ENCODE measurements at places on chromosomes 6 and 20. TPM values are rescaled to one million over a fixed set of nuclear protein-coding genes. Genes with fewer than 3 reads are reported as not detected.

DNA sequence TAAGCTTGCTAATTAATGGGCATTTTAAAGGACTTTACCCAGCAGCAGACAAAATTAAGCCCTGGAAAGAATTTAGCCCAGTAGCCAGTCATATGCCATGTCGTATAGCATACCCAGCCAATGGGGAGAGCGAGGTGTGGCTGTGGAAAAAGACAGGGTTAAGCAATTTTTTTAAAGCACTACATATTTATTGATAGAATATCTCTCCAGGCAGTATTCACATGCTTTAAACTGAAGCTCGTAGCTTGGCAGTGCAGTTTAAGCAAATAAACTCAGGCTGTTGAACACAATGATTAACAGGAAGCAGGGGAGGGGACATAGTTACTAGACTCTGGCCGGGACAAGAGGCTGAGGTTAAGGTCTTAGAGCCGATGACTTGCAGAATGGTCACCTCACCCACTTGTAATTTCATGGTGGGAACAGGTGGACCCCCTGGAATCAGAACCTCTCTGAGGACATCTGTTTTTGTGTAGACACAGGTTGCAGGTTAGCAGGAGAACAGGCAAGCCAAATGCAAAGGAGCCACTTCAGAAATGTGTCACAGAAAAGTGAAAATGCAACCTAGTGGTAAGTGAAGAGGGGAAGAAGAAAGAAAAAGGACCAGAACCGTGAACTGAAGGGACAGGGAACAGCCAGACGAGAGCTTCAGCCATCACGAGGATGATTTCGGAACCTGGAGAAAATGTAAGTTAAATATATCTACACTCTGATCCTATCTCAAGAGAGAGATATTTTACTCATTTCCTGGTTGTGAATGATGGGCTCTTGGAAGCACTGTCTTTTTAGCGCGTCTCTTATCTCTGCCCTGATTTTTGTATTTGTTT is 7.2 kb downstream of the GCNT2 start:
- peak; percentile 41 for DNase-seq

DNA sequence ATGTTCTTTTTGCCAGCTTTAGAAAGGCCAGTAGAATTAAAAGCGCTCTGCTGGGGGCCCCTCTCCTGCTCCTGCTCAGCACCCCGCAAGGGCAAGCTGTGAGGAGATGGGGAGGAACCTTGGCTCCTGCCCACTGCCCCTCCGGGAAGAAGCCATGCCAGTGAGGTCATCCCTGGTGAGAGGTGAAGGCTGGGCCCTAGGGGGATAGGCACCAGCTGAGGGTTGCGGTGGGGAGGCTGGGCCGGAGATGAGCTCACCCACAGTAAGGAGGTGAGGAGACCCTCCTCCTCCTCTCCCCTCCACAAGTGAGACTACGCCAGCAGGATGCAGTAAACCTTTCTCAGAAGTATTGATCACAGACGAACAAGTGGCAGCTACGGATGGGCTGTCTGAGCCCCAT is 32.1 kb downstream of the LRFN2 start:
- DNase-seq, result no peak

DNA sequence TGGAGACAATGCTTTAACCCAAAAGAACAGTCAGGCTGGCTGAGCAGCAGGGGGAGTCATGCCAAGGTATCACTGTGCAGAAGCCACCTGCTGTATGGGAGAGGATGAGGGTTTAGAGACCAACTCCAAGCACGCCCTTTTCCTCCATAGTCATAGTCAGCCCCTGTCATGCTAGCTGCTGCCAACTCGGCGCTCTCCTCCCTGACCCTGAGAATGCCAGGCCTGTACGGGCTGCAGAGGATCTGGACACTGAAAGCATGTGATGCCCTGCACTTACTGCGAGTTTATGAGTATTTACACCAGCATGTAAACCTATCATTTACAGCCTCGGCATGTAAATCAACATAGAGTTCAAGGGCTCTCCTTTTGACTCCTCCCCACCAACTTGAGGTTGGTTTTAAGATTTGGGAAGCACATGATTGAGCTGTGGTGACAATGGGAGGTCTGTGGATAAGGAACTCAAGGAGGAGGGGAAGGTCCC is 11.7 kb upstream of the SCUBE3 start:
- DNase-seq, result no peak

GRCh38 chr6:4301871-4302270 is 166.5 kb upstream of the ECI2 start:
- DNase-seq, result no peak

DNA sequence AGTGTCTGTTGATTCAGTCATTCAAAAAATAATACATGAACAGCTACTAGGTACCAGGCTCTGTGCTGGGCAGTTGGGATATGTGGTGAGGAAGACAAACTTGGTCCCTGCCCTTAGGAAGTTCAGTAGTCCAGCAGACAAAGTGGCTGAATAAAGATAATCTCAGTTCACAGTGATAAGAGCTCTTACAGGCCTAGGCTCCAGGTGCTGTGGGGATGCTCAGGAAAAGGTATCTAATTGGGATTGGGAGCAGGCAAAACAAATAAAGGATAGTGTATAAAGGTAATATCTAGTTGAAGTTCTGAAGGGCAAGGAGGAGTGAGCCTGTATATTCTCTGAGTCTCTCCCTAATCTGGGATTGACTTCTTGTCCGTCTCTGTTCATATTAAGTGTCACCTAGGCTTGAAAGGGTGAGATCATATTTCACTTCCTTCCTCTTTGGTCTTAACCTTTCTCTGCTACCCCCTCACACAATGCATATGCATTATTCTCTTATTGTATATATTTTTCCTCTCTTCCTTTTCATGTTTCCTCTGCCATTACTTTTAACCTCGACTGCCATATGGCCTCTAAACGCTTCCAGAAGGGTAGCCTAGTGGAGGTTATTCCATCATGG is 13.5 kb downstream of the PTPN1 start:
- no peak for DNase-seq

GRCh38 chr20:46377518-46377917 is 28.9 kb downstream of the ELMO2 start:
- DNase-seq, result no peak

DNA sequence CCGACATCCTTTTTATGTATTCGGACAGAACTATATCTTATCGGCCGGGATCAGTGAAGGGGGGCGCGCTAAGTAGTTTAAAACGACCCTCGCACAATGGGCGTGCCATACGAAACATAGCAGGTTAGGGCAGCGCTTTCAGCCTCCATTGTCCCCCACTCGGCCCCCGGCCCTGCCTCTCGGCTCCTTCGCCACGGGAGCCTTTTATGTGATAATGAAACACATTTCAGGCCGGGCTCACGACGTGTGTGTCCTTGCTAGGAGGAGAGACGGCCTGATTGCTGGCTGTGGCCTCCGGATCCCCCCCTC is 5.3 kb downstream of the FOXA2 start:
- DNase-seq, result no peak

- no peak for DNase-seq
Measured at GRCh38 chr20:62171245-62171644, 11.6 kb upstream of the MTG2 start.

DNA sequence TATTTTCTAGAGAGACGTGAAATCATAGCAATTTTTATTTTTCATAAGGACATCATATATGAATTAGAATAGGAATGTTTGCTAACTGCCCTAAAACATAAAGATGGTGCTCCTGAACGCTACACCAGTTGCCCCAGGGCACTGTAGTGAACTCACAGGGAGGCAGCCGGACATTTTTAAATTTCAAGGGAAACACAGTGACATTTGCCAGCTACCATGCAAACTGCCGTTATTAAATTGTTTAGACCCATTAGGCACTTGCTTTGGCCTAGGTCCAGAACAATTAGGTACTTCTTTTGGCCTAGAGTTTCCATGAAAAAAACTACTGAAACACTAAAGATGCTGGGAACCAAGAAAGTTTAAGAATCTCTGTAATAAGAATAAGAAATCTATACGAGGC is 24.9 kb upstream of the CFAP206 start:
- DNase-seq, result no peak

DNA sequence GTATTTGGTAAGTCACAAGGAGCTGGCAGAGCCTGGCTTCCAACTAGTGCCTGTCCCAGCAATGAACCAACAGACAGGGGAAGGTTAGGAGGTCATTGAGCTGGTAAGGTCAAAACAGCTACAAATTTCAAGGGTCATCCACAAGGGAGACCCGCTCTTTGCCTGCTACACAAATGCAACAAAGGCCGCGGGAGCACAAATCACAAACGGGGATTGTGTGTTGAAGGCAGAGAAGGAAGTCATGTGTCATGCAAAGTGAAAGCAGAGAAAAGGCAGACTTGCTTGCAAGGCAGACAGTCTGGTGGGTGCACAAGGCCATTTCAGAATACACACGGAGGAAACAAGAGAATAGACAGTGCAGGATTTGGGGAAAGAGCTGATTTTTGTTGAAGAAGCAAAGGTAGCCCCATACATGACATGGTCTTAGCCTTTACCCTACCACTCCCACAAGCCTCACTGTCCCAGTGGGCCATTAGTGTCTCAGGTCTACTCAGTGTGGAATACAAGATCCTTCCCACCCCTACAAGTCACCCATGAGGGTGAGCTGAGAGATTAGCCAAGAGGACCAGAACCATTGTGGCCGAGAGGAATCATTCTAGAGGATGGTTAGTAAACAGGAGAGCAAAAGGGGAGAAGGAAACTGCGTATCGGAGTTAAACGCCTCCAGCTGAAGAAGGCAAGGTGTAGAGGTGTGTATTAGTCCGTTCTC is 18.1 kb upstream of the SAMHD1 start:
- DNase-seq, result peak; percentile 16

GRCh38 chr20:13839421-13840092 is 54.7 kb downstream of the NDUFAF5 start:
- no peak for DNase-seq

SLC22A7 gene
- not detected for total RNA-seq

ELOVL5 gene
- 131 TPM for total RNA-seq

COL12A1 gene
- total RNA-seq, result not detected

GMNN gene
- total RNA-seq, result 83.5 TPM

NFS1 gene
- 36.2 TPM for total RNA-seq

TUBB1 gene
- not detected for total RNA-seq

XKR7 gene
- not detected for total RNA-seq

TINAG gene
- not detected for total RNA-seq

TRERF1 gene
- total RNA-seq, result 47.9 TPM

Measured in activated T-helper 1 cell treated with anti-CD3 and anti-CD28 coated beads, Interleukin-12 subunit alpha, Interleukin-12 subunit beta, Interleukin-2, Interleukin-4 antibody, amounts not matched to agents 30 ng/mL and 10 ng/mL and 1 ng/mL, durations not matched to agents 14 hours and 24 hours and 36 hours (primary cell).